ENCODE measurements at places on chromosomes 6 and 20.
A peak's percentile ranks its signal among the peaks of the same experiment; 100 is the strongest.

GRCh38 chr20:60362531-60362930 lies 404.3 kb downstream of the CDH26 start:
- no peak for DNase-seq

GRCh38 chr6:12356983-12357972 lies 67.1 kb downstream of the EDN1 start:
- DNase-seq, result no peak

- no peak for DNase-seq
These were observed 10.2 kb downstream of the SPAG4 start for GRCh38 chr20:35625584-35626385.

DNA sequence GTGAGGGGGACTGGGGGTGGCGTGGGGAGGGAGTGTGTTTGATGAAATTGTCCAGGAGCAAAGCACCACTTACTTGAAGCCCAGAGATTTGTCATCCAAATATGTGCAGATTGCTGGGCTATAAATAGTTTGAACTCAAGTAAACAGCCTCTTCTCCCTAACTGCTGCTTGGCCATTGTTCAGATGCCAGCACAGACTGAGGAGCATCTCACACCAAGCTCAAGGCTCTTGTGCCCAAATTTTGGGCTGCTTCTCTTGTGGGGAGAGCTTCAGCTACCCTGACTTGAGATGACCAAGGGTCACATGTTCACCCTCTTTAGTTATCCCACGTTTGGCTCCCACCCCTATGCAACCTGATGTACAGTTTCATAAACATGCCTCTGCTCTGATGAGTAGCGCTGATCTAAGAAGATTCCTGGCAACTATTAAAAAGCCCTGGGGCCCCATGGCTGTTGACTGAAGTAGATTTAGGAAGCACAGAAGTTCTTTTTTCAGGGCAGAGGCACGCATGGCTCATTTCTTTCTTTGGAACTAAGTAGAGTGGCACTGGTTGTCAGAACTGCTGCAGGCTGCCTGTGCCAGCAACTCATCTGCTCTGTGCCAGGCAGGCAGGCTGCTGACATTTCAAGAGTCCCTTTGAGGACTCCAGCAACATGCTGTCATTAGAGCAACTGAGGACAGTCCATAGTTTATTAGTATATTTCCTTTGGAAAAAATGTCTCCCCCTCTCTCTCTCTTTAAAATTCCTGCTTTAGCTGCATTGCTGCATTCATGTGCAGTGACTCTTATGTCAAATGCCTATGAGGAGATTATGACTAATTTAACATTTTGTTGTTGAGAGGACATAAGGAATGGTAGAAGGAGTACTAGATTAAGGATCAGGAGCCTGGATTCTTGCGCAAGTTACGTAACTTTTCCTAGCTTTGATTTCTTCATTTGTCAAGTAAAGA lies 9.6 kb upstream of the PKIG start:
- no peak for DNase-seq

GRCh38 chr20:8853805-8854338 lies 215.0 kb upstream of the PLCB4 start:
- DNase-seq, result peak; percentile 90

DNA sequence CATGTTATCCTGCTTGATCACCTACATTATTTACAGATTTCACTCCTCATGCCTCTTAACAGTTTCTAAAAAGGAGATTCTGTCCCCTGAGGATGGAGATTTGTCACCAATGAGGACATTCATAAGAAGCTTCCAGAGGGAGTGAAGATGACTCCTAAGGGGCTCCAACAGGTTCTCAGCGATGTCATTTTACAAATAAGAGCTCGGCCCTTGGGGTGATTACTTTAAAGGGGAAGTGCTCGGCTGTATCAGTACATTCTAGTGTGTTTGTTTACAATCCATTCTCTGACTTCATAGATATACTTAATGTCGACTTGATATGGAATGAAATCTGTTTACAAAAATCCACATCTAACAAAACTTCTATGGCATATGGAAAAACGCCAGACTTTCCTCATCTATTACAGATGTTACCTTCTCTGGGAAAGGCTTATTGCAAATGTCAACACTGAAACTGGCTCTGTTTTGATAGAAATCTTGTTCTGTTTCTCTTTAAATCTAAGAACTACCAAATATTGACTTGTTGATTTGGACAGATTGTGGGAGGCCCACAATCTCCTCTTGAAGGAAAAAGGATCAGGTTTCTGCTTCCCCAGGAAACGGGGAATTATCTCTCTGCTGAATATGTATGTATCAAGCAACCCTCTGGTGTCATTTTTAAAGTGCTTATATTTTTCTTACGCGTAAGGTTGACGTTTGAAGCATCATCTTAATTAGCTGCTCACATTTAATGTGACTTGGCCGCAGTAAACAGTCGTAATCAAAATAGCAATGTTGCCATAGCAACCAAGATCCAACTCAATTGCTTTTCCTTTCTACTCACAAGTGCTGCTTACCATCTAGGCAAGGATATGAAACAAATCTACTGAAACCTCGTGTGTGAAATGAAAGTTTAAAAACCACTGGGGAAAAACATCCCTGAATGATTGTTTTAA lies 95.7 kb downstream of the SHLD1 start:
- peak; percentile 67 for DNase-seq

- no peak for DNase-seq
These were observed 203.2 kb upstream of the MAP3K7 start for GRCh38 chr6:90790058-90790457.

DNA sequence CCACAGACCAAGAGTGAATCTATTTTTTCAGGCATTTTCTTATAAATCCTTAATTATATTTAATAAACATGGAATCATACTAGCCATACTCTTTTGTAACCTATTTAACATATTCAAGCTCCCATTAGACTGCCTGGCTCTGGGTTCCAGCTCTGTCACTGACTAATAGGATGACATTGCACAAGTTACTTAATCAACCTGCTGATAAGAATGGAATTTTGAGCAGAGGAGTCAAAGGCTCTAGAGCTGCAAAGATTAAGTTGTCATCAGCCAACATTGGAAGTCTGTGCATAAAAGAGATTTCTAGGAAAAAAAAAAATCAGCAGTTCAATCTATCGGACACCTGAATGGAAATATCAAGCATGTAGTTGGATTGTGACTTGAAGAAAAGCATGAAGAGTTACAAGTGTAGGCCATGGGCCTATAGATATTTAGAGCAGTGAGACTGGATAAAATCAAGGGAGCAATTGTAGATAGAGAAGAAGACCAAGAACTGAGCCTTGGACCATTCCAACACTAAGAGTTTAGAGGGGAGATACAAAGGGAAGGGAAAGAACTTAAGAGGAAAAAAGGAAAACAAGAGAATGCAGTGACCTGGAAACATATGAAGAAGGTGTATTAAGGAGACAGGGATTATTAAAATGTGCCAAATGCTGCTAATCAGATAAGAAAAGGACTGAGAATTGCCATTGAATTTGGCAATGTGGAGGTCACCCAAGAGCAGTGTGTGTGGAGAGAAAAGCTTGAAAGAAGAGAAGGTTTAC lies 11.0 kb upstream of the HINT3 start:
- DNase-seq, result no peak

GRCh38 chr6:35014786-35015185 lies 125.7 kb downstream of the ANKS1A start:
- DNase-seq, result no peak

GRCh38 chr6:7216941-7217621 lies 95.9 kb downstream of the SSR1 start:
- DNase-seq, result no peak

- DNase-seq, result no peak
These were observed 129.2 kb upstream of the PCSK2 start for GRCh38 chr20:17097603-17098002.

DNA sequence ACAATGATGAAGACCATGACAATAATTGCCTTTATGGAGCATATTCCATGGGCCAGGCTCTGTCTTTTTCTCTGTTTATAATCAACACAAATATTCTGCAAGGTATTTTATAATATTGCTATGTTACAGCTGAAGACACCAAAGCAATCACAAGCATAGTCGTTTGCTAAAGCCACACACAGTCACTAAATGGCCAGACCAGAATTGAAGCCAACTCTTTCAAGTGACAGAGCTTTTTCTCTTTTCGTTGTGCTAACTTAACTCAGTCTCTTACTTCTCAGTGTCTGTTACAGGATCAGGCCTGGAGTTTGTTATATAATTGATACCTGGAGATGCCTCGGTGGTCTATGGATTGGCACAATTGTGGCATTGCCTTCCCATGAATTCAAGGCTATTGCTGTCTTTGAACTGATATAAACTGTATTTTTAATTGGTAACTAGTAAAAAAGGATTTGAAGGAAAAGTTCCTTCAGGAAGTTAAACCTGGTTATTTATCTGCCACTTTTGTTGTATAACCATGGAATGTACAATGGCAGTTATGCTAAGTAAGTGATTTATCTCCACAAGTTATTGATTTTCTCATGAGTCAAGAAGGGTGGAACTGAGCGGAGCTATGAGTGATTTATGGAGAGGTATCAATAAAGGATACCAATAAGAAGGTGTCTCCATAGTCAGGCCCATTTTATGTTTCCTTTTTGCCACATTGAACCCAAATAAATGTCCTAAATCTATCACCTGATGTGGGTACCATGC lies 67.6 kb downstream of the PFDN4 start:
- DNase-seq, result no peak

DNA sequence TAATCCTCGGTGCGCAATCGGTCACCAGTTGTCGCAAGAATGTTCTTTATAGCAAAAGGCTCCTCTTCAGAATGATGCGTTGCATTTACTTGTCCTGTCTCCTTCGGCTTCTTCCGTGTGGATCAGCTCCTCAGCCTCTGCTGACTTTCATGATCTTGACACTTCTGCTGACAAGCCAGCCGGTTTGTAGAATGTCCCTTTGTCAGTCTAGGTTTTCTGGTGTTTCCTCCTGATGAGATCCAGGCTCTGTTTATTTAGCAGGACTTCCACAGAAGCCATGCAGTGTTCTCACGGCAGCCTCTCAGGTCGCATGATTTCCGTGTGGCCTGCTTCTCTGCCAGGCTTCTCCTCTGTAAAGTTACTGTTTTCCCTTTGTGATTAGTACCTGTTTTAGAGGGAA lies 66.9 kb downstream of the STX11 start:
- DNase-seq, result no peak

DNA sequence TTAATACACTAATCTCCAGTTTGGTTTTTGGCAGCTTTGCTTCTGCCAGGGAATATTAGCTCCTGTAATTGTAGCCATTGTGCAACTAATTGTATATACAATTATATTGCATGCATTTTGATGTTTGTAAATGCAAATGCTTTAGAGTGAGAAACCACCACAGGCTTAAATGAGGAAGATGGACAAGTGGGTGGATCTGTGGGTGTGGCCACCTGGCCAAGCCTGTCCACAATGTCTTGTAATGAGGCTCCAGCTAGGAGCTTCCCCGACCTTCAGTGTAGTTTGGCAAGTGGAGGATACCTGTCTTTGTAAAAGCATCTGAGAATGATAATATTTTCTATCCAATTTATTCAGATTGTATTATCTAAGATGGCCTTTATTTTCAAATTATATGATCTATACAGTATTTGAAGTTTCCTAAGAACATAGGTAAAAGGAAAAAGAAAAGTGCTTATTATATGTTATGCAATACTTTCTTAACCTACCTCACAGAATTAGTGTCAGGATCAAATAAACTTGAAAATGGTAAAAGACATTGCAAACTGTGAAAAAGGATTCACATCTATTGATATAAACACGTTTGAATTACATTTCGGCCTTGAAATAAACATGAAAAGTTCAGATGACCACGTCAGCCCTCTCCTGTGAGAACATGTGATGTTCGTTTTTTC lies 49.3 kb upstream of the ARID1B start:
- DNase-seq, result no peak

DNA sequence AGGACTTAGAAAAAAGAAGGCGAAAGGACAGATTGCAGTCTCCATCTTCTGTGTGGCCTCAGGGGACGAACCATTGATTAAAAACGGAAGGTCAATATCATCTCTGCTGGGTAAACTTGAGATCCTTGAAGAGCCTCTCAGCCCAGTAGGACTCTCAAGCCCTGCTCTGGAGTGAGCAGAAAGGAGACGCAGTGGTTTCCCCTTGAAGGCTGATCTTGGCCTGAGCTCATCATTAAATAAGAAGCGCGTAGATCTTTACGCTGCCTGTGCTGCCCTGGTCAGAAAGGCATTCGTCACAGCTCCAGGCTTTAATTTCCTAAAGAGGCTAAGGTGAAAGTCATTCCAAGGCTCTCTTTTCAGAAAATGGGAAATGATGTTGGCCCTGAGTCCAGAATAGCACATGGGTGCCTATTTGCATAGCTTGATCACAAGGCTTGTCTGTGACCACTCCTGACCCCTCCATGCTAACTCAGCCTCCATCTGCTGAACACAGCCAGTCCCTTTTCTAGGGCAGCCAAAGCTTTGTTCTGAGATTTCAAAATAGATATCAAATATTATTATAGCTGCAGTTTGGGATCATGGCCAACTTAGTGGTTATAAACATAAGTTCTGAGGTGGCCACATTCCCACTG lies 29.3 kb upstream of the XRN2 start:
- DNase-seq, result no peak

DNA sequence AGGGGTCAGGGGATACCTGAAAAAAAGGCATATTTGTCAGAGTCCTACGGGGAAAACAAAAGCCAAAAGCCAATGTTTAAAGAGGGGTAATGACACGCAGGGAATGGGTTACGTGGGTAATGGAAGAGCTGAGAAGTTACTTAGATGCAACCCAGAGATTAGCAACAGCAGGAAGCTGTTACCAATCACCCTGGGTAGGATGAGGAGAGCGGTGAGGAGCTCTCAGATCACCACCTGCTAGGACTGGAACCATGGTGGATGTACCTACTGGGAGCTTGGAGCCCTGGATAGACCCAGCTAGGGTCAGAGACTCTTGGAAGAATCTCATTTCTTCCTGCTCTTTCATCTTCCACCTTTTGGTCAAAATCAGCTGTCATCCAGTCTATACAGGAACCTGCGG lies 51.2 kb upstream of the RNF24 start:
- DNase-seq, result no peak

GRCh38 chr20:37807471-37808232 lies 95.3 kb upstream of the VSTM2L start:
- no peak for DNase-seq

- no peak for DNase-seq
These were observed 138.3 kb upstream of the CDYL start for GRCh38 chr6:4637691-4638433.

DNA sequence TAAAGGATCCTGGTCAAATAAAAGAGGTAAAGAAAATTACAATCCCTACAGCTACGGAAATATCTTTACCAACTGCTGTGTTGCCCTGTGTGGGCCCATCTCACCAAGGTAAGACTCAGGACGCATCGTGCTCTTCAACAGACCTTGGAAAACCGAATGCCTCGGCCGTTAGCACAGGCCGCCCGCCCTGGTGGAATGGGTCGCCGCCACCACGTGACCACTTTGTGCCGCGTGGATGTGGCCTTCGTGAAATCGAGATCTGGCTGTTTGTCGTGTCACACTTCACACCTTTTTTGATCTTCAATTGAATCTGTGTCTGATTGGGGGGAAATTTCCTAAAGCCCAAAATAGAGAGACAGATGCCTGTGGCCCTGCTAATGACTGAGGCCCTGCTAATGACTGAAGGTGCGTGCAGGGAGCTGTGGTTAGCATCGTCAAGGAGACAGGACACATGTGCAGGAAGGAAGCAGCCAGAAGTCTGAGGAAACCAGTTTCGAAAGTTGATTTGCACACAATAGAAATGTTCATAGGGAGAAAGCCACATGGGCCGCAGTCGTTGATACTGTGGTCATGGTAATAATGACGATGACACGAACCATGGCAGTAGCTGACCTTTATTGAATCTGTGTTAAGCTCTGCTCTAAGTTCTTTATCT lies 175.7 kb upstream of the SNX9 start:
- DNase-seq, result peak; percentile 11

GRCh38 chr6:1903780-1904465 lies 294.2 kb downstream of the FOXC1 start:
- DNase-seq, result no peak

Measured in NCI-H1417 (cell line).